ENCODE measurements at places on chromosomes 1 and 21.
A peak's percentile ranks its signal among the peaks of the same experiment; 100 is the strongest.

DNA sequence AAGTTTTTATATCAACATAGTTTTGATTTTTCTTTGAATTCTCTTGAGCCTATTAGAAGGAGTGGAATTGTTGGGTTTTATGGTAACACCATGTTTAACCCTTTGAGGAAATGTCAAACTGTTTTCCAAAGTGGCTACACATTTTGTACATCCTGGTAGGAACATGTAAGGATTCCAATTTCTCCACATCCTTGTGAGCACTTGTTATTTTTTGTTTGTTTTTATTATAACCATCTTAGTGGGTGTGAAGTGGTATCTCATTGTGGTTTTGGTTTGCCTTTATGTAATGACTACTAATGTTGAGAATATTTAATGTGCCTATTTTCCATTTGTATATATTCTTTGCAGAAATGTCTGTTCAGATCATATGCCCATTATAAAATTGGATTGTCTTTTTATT lies 120.5 kb downstream of the FGGY start:
- DNase-seq, result no peak

DNA sequence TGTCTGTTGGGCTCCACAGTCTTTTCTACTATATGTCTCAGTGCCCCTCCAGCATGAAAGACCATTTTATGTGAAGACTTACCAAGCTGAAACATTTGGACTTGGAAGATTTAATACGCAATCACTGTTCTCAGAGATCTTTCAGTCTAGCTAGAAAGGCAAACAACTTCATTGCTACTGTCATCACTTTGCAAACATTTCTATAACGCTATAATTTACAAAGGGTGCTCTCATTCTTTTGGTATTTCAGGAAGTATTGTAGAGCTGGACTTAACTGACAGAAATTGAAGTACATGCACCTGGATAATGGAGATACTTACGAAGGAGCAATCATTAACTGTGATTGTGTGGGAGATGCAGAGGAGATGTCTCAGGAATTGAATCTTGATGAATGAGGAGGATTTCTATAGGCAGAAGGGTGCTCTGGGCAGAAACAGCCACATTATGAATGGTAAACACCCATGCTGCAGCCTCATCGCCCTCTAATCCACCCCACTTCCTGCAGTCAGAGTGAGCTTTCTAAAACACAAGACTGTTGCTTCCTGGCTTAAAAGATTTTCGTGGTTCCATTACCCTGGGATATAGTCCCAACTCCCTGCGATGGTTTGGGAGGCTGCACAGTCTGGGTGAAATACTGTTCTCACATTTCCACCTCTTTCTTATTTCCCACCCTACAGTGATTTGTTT lies 75.1 kb upstream of the GNG12 start:
- DNase-seq, result no peak

- no peak for DNase-seq
Measured at GRCh38 chr1:176617881-176618280, 154.9 kb downstream of the PAPPA2 start.

DNA sequence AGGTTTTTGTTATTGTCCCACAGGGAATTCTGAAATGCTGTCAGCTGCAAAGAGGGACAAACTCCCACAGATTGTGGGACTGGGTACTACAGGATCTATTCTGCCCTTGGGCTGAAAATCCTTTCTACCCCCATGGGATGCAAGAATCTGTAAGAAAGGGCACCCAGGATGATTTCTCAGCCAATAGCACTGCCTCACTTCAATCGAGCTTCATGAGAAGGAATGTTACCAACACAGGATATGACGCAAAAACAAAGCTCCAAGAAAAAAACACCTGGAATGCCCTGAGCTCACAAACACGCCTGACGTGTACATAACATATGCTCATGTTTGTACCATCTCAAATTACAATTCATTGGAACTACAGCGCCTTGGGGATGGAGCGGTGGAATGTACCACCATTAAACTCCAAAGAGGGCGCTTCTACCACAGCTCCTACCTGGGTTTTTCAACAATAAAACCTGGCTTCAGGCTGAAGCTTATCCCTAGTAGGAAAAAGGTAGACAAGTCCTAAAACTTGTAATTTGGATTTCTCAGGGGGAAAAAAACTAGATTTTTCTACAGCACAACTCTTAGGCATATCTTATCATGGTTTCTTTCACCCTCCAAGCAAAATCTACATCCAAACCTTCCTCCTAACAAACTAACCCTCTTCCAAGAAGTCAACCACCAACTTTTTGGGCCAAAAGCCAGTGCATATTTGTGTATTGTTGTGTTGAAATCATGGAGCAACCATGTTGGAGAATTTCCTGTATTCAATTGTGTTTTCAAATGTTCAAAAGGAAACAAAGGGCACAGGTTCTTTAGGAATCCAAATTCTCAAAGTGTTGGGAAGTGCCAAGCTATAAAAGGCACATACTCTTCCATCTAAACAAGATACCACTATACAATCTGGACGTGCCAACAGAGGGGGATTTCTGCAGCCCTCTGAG lies 78.9 kb downstream of the TGFBR3 start:
- no peak for DNase-seq

- no peak for DNase-seq
Measured at GRCh38 chr1:162561616-162562469, at the start of gene UAP1. Gene UAP1, plus strand, starts transcription at chr1:162561722. Its CDS starts 4,347 bp downstream, at chr1:162566069.

- DNase-seq, result no peak
Measured at GRCh38 chr21:27301220-27301619, 334.3 kb upstream of the ADAMTS5 start.

GRCh38 chr1:191804311-191804710 lies 354.0 kb upstream of the RGS18 start:
- no peak for DNase-seq

- DNase-seq, result no peak
Measured at GRCh38 chr1:156076609-156077429, 5.4 kb downstream of the MEX3A start.

DNA sequence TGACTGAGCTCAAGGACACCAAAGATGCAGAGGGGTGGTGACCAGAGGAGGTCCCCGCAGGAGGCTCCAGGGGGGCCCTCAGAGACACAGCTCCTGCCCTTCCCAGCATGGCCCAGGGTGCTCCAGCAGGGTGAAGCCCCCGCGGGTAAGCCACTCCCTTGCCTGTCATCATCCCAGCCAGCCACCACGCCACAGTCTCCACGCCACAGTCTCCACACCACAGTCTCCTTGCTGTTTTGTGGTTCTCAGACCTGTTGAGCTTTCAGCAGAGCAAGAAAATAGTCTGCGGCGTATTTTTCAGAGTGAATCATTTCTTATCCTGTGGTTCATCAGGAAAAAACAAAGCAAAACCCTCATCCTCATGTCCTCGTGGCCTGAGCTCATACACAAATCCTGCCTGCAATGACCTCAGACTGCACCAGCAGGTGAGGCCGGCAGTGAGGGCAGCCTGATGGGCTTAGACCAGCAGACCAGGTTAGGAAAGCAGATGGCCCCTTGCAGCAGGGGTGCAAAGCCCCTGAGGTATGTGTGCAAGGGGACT lies 25.7 kb upstream of the ABCG1 start:
- DNase-seq, result peak; percentile 61

- peak; percentile 21 for DNase-seq
Measured at GRCh38 chr1:108041360-108042142, 76.6 kb upstream of the VAV3 start.

- no peak for DNase-seq
Measured at GRCh38 chr21:22250355-22250754, 1252.1 kb downstream of the NCAM2 start.
